OCI-LY7 (cell line): ENCODE measurements at places on chromosomes 7 and 10.

GRCh38 chr7:57305192-57305748 lies 144.7 kb upstream of the ZNF716 start:
- peak; percentile 1 for DNase-seq

- no peak for DNase-seq
Measured at GRCh38 chr7:45644237-45644636, 70.1 kb downstream of the ADCY1 start.

DNA sequence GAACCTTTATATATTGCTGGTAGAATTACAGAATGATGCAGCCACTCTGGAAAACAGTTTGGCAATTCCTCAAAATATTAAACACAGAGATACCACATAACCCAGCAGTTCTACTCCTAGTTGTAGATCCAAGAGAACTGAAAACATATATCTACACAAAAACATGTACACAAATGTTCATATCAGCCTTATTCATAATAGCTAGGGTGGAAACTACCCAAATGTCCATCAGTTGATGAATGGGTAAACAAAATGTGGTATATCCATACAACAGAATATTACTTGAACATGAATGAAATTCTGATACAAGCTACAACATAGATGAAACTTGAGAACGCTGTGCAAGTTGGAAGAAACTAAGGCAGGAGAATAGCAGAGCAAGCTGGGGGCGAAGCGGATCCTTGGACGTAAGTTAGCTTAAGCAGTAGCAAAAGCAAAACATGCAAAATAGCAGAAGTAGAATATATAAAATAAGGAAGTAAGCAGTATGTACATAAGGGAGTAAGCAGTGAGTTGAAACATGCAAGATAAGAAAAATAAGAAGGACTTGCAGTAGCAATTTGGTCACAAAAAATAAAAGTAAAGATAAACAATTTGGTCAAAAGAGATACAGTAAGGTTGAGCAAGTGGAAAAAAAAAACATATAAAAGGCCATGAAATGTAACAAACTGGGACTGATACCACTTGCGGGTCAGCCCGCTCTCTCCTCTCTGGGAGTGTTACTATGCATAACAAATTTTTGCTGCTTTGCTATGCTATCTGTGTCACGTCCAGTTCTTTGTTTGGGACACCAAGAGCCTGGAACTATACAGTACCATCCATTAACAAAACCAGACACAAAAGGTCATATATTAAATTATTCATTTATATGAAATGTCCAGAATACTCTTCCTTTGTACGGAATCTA lies 18.0 kb upstream of the HILPDA start:
- peak; percentile 24 for DNase-seq

- no peak for DNase-seq
Measured at GRCh38 chr7:104127204-104127603, 80.6 kb downstream of the ORC5 start.

DNA sequence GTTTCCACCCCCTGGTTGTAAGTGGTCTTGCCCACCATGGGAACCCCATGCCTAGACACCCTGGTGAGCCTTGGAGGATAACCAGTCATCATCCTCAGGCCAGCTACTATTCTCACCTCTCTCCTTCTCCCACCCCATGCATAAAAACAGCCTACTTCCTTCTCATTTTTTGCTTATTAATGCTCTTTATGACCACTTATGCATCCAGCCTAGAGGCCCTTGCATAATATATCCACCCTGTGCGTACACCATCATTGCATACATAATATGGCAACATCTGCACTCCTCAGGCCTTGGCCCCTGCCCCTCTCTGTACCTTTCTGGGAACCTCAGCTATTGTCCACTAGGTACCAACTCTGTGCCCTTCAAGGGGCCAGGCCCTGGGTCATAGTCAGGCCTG lies 91.0 kb downstream of the CDH23 start:
- DNase-seq = no peak

DNA sequence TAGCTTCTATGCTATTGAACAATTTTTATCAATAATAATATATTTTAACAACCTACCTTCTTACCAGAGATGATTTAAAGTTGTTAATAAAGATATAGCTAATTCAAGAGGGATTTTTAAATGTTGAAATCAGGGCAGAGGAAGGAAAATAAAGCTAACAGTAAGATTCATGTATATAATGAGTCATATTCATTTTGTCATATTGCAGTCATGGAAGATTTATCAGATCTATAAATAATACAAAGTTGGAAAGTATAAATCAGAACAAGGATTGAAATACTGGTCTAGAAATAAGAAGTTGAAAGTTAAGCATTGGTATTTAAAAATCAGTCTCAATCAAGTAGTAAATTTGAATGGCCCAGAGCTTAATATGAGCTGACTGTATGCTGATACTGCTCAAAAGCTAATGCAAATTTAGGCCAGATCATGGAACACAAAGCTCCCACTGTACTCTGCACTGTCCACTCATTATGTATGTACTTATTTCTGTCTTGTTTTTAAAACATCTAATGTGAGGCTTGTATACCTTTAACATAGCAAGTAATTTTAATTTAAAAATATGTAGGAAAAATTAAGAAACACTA lies 196.9 kb downstream of the ZEB1 start:
- DNase-seq = no peak

DNA sequence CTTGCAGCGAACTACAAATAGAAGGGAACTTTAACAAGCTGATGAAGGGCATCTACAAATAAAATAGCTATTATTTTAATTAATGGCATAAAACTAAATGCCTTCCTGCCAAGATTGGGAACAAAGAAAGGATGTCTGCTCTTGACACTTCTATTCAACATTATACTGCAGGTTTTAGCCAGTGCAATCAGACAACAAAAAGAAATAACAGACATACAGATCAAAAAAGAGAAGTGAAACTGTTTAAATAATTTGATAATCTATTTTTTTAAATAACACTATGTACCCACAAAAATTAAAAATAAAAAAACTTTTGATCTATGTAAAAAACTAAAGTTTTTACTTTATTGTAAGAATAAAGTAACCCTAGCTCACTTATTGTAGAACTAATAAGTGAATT lies 22.4 kb upstream of the TLL2 start:
- no peak for DNase-seq

DNA sequence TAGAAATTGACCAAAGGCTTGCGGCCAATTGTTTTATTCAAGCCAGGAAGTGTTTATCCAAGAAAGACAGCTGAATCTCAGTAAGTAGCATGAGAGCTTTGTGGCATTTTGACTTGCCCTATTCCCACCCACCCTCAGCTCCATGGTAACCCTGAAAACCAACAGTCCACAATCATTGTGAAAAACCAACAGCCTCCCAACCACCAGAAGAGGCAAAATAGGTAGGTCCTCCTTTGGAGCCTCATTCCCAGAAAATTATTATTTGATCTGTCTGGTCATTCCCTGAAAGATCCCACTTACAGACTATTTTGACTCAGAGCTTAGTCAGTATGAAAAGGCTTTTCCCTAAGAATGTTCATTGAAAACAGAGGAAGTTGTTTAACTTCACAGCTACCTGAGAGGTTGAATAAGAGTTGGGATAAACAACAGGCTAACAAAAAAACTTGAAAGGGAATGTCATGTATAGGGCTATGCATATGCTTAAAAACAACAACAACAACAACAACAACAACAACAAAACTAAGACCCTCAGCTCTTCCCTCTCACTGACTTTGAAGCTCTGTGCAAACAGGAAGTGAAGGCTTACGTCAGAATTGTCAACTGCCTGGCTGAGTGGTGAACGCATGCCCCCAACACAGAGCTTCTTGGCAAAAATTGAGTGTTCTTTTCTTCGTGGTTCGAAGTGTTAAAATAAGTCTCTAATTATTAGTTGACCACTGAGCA lies 11.2 kb downstream of the KPNA7 start:
- no peak for DNase-seq

GRCh38 chr7:23347682-23348180 lies 48.6 kb downstream of the MALSU1 start:
- DNase-seq = no peak

- no peak for DNase-seq
Measured at GRCh38 chr10:7960108-7960507, 94.4 kb upstream of the GATA3 start.

DNA sequence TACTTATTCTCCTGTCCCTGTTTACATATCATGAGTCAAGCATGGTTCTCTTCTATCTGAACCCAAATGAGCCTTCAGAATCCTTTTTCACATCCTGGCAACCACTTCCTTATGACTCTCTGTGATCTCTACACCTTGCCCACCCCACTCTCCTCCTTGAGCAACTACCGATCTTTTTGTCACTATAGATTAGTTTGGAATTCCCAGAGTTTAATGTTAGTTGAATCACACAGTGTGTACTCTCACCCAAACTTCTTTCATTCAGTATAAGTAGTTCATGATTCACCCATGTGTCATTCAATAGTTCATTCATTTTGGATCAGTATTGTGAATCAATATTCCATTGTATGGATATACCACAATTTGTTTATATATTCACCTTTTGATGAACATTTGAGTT lies 55.3 kb downstream of the TFAM start:
- no peak for DNase-seq
